ENCODE measurements at places on chromosomes 6 and 20.

DNA sequence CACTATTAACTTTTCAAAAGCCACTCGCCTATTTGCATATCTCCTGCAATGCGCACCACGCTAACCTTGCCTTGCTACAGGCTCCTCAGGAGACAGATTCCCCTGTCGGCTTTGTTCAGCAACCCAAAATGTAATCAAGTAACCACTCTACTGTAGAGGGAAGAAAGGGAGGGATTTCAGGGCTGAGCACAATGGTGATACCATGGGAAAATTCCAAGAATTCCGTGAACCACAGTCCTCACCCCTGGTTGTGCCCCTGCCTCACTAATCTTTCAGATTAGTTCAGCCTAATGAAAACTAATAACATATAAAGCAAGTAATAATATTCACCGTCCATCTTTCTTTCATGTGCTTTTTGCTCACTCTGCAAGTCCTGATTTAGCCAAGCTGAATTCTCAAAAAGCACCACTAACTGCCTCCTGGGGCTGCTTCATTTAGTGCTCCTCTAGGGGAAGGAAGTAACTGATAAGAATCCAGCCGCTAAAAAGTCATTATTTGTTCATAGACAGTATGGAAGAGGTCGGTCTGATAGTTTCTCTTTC lies 6.6 kb downstream of the CITED2 start:
- no peak for DNase-seq

- no peak for DNase-seq
These were observed 41.7 kb downstream of the ZMYND8 start for GRCh38 chr20:47314647-47315338.

GRCh38 chr6:128516514-128516898 lies 3.9 kb downstream of the PTPRK start:
- no peak for DNase-seq

DNA sequence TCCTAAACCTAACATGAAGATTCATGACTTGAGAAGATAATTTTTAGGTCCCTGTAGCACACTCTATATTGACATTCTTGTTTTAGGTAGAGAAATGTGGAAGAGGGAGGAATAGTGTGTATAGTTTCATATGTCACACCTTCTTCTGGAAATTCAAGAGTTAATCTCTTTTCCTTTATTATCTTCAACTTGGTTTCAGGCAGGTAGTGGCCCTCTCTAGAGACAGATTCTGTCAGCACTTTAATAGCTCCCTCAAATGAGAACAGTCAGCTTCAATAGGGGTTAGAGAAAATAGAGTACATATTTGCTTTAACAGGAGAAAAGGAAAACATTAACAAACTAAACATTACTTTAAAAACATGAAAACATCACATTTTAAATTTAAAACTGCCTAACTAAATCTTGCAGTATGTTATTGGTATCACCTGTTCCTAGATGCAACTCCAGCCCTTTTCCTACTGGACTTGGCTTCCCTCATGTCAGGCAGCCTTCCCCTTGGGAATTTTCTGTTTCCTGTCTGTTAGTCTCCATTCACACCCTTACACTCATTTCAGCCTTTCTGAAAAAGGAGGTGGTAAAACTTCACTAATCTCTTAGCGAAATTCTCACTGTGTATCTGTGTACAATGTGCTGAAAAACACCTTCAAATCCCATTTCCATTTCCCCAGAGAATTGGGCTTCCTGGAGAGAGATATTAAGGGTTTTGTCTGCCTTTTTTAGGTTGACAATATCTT lies 192.3 kb upstream of the RNF217 start:
- DNase-seq: no peak

DNA sequence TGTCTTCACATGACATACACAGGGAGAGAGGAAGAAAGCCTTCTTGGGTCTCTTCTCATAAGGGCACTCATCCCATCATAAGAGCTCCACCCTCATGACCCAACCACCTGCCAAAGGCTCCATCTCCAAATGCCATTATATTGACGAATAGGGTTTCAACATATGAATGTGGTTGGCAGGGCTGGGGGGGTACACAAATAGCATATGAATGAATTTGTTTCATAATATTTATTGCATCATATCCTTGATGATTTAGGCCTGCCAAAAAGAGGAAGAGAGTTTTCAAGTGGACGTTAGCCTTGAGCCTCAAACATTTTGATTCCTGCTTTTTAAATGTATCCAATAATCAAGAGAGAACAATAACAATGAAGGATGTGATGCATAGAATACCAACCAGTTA lies 26.2 kb upstream of the OPRM1 start:
- DNase-seq: no peak

GRCh38 chr6:106014955-106015354 lies 71.2 kb upstream of the PRDM1 start:
- DNase-seq: no peak

GRCh38 chr6:66638099-66638498 lies 931.1 kb upstream of the EYS start:
- no peak for DNase-seq

DNA sequence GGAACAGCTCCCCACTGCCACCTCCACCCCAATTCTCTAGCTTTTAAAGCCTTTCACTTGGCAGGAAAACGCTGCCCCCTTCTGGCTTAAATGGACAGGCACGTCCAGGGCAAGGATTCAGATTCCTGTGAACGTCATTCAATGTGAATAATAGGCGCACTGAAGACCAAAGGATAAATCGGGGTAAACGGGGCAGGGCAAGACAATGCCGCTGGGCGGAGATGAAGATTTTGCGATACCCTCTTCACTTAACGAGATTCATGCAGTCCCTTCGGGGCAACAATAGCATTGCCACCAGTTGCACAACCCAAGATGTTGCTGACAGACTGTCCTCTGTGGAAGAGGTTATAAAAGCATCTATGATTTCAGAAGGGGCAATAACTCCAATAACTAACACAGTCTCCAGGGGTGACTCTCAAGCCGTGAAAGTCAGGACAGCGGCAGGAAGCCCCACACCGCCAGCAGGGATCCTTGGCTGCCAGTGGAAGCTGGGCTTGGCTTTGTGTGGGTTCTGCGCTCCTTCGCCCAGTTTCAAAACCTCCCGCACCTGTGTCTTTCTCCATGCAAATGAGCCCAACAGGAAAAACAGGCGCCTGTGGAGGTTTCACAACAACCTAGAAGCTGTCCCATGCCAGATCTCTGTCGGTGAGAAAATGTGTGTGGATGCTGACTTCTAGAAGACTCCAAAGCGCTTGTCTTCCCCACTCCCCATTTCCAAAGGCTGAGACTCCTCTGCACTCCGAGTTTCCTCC lies 291.8 kb downstream of the BMP7 start:
- DNase-seq: no peak

DNA sequence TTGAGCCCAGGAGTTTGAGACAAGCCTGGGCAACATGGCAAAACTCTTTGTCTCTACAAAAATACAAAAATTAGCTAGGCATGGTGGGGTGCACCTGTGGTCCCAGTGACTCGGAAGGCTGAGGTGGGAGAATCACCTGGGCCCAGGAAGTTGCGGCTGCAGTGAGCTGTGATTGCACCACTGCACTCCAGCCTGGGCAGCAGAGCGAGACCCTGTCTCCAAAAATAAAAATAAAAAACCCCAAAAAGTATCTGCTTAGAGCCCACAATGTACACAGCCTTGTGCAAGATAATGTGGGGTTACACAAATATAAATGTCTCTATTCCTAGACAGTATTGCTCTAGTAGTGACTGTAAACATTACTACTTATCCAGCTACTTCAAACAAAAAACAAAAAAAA lies 5.9 kb downstream of the ESF1 start:
- DNase-seq: no peak

- no peak for DNase-seq
These were observed 31.0 kb upstream of the VEGFA start for GRCh38 chr6:43738877-43739641.

DNA sequence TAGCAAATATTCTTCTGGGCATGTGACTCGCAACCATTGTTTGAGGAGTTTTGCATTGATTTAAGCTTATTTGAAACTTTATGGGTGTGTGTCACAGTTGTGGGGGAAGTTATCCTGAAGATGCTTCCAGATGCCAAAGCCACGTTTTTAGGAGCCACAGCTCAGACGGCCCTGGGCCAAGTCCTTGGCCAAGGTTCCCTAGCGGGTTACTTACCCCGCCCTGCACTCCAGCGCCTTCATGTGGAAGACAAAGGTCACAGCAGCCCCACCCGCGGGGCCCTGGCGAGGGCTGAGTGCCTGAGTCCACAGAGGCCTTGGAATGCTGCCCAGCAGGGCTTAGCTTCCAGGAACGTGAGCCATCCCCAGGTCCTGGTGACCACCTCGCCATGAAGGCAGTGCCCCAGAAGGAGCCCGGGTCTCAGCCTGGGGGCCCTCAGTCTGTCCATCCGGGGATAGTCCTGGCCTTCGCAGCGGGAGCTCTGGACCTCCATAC lies 308.3 kb downstream of the CDH4 start:
- no peak for DNase-seq

DNA sequence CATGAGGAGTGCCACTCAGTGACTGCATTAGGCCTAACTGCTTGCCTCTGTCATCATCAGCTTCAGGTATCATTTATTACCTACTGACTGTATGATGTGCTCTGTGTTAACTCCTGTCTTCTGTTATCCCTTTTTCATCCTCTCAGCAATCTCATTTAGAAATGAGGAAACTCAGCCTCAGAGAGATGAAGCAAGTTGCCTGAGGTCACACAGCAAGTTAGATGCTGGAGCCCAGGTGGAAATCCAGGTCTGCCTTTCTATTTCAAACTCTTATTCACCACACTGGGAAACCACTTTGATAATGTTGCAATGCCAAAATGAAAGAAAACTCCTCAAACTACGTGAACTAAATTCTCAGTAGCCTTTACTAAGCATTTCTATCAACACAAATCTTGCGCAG lies 1.3 kb downstream of the FERMT1 start:
- no peak for DNase-seq

DNA sequence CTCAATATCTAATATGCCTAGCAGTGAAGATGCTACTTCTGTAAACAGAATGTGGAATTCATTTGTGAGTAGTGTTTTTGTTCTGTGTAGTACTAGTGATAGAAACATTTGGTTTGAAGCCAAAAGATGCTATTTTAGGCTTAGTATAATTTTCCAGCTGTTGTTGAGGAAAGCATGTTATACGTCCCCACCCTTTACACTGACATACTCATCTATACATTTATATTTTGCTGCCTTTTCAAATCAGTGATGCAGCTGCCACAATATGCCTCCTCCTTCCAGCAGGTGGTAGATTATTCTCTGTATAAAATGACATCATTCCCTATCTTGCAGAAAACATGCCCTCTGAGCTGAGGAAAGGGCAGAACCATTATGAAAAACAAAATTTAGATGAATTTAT lies 1217.6 kb upstream of the GJE1 start:
- DNase-seq: no peak

- DNase-seq: no peak
These were observed 138.8 kb downstream of the HIVEP1 start for GRCh38 chr6:12150812-12151432.

- no peak for DNase-seq
These were observed 810 bp downstream of the LAMP5 start for GRCh38 chr20:9515214-9515585.

- DNase-seq: no peak
These were observed 475.0 kb upstream of the SULF2 start for GRCh38 chr20:48260129-48260756.

- no peak for DNase-seq
These were observed 9.5 kb upstream of the SIGLEC1 start for GRCh38 chr20:3721912-3722311.

DNA sequence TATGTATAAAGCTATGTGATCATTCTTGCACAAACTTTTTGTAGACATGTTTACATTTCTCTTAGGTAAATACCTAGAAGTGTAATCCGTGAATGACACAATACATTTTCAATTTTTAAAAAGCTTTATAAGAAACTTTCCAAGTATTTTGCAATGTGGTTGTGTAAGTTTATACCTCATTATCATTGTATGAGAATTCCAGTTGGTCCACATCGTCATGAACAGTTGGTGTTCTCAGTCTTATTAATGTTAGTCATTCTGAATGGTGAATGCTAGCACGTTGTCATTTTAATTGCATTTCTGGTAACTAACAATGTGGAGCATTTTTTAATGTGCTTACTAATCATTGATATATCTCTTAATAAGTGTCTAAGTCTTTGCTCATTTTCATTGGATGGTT lies 116.5 kb upstream of the F13A1 start:
- no peak for DNase-seq

DNA sequence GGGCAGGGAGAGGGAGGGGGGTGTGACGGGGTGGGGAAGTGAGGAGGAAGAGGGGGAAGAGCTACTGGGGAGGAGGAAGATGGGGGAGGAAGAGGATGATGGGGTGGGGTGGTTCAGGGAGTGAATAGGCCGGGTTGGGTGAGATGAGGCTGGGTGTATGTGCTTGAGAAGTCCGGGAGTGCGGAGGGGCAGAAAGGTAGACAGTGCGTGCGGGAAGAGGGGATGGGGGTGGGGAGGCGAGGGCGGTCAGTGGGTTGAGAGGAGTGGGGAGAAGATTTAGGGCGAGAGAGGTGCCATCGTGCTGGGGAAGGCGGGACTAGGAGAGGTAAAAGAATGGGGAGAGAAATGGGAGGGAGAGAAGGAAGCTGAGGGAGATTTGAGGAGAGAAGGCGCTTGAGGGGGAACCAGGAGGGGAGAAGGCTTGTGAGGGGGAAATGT lies 30.9 kb upstream of the NOTCH4 start:
- DNase-seq: no peak

GRCh38 chr6:108492131-108492766 lies 68.5 kb upstream of the FOXO3 start:
- DNase-seq: no peak

- DNase-seq: no peak
These were observed 72.7 kb downstream of the TRAM2 start for GRCh38 chr6:52503851-52504781.

GRCh38 chr6:40460380-40460779 lies 126.8 kb downstream of the LRFN2 start:
- no peak for DNase-seq

DNA sequence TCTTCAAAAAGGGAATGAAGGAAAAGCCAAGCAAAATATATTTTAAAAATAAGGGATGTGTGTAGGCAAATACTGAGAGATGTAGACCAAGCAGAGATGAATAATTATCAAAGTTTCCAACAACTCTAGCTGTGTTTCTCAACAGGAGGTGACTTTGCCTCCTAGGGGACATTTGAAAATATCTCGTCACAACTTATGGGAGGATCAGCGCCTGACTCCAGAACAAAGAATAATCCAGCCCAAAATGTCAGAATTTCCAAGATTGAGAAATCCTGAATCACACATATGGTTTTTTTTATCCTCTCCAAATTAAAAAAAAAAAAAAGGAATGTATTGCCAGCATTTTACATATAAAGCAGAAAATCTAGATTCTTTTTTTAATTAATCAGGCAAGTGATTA lies 241.2 kb upstream of the ZFP64 start:
- no peak for DNase-seq

- DNase-seq: no peak
These were observed 281.2 kb upstream of the JAG1 start for GRCh38 chr20:10954908-10955580.

DNA sequence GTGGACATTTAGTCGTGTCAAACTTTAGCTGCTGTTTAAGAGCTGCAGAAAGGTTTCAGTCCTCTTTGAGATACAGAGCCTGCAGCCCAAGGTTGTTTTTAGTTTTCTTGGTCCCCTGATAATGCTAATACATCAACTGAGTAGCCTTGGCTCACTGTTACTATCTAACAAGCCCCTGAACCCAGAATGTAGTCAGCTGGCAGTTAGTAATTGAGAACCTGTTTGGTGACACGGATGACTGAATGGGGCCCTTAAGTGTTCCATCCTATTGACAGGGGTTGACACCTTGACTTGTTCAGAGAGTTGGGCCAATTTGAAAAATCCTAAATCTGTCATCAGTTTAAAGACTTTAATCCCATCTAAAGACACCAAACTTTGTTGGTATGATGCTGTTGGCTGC lies 2.8 kb downstream of the RTN4IP1 start:
- DNase-seq: no peak

- DNase-seq: no peak
These were observed 21.4 kb upstream of the RBBP8NL start for GRCh38 chr20:62448788-62449187.
